ENCODE measurements at places on chromosomes 1 and 21.

- no peak for DNase-seq
Measured at GRCh38 chr1:197394831-197395608, 127.0 kb downstream of the CRB1 start.

- no peak for DNase-seq
Measured at GRCh38 chr1:183991348-183991747, 46.2 kb downstream of the COLGALT2 start.

DNA sequence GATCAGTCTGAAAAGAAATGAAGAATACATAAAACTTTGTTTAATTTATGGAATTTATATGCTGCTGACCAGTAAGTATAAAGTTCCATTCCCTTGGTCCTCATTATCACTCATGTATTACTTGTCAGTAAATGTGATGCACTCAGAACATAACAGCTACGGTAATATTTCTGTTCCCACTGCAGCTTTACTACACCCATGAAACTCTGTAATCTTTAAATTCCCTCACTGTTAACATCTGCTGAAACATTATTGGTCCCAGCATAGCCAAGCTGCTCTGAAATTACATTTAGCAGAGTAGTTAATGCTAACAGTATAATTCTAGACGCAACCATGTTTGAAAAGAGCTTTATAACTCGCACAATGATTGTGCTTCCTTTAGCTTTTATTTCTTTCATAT is 238.4 kb downstream of the GPATCH2 start:
- DNase-seq = no peak

- DNase-seq = no peak
Measured at GRCh38 chr1:93136445-93136844, 43.8 kb downstream of the TMED5 start.

- DNase-seq = no peak
Measured at GRCh38 chr1:58798910-58799442, 15.1 kb upstream of the JUN start.

DNA sequence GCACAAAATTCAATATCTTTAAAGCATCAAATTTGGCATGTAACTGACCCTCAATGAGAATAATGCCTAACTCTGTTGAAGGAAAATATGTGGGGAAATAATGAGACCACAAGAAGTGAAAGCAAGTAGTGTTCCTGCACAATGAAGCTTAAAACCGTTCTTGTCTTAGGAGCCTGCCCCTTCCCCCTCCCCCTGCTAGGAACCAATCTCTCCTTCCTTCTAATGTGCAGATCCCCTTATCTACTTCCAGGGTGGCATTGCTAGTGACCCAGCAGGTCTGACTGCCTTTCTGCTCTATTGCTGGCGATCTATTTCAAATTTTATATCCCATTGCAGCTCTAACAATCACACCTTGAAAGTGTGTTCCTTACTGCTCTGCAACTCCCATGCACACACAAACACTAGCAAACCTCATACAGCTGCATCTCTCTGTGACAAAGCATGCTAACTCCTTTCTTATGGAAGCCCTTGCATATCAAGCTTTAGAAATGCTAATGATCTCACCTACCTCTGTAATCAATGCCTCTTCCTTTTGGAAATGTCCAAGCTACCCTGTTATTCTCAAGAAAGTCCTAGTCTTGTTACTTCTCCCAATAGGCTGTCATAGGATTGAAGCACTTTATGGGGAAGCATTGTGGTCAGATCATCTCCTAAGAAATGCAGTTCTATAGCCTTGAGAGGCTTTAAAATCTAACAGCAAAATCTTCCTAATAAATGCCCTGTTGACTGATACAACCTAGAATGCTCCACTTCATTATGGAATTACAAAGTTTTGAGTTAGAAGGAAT is 26.5 kb downstream of the BCL9 start:
- no peak for DNase-seq

GRCh38 chr1:86453664-86454063 is 15.1 kb upstream of the CLCA1 start:
- no peak for DNase-seq

- DNase-seq = no peak
Measured at GRCh38 chr1:53413175-53414001, 45.8 kb upstream of the DMRTB1 start.

DNA sequence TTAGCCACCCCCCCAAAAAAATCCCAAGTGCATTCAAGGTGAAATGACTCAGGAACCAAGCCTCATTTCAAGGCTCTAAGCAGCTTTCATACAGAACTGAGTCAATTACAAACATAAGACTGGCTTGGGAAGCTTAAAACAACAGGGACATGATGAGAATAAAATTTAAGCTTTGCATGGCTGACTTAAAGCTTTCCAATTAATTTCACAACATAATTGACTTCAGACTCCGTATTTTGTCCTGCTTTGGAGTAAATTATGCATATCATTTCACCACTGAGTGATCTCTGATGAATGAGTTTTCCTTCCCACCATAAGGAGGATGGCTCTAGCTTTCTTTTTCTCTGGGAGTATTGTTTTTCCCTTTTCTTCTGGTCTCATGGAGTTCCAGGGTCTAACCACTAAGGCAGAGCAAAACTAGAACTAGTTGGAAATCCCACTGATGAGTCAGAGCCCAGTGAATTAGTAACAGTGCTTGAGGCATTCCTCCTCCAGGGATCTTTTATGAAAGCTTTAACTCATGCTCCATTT is 72.8 kb downstream of the XCL2 start:
- DNase-seq = no peak
